ENCODE measurements at places on chromosomes 1 and 21. TPM values are rescaled to one million over a fixed set of nuclear protein-coding genes. Genes with fewer than 3 reads are reported as not detected.

Gene TNFRSF1B
- 67.0 TPM for total RNA-seq

Gene BATF3
- total RNA-seq, result 12.8 TPM

Gene MYOG
- not detected for total RNA-seq

Gene CD101
- 105 TPM for total RNA-seq

DNA sequence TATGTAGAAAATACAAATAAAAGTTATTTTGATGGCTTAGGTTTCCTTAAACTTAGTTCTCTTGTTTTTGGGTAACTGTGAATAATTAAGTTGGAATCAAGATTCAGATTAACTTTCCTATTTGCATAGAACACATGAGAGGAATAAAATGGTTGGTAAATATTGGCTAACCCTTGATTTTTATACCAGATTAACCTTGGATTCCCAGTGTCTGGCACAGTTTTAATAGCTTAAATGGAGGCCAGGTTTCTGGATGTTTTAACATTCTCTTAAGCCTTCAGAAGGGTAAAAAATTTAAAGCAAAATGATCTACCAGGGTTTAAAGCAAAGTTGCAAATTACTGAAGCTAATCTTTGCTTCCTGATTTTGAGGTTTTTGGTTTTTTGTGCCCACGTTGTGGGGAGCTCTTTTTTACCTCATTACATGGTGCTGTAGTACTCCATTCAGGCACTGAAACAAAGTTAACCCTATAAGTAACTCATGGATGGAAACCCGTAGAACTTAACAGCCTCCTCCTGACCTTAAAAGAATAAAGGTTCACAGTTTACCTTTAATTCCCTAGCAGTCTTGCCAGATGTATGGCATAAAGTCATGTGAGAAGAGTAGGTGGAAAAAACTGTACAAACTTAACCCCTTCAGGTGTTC is 8.4 kb upstream of the SPATA1 start:
- DNase-seq, result no peak
- H3K4me3 ChIP-seq, result no peak overlapping the region
- H3K4me1 ChIP-seq, result peaks cover 30% of the 10 kb centered on the region
- H3K36me3 ChIP-seq, result peaks cover 82% of the 10 kb centered on the region
- no peak overlapping the region for H3K27ac ChIP-seq

DNA sequence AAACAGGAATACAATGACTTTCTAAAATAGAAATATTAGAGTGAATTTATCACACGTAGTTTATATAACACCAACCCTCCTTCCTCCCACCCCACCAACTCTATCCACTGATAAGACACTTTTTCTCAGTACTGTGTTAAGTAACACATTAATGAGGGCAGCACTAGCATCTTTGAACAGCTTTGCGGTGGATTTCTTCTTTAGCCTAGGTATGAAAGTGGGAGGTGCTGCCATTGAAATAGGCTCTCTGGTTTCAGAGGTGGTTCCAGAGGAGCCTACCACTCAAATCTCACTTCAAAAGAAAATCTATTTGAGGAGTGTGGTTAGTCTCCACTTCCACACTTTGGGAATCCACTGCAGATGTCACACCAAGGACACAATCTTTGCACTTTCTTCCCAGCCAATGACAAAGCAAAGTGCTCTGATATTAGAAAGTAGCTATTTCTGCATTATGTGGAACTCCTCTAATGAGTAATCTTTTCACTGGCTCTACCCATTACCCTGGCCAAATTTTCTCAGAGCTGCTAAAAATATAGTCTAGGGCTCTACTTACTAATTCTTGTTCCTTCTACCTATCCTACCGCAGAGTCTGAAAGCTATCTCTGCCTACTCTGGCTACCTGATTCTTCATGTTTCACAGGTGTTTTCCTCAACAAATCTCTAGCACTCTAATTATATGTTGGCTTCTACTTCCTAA is 1667.8 kb downstream of the MRPL39 start:
- no peak for DNase-seq
- H3K27ac ChIP-seq, result no peak overlapping the region
- H3K4me1 ChIP-seq, result no peaks in the 10 kb centered on the region
- H3K4me3 ChIP-seq, result no peak overlapping the region

DNA sequence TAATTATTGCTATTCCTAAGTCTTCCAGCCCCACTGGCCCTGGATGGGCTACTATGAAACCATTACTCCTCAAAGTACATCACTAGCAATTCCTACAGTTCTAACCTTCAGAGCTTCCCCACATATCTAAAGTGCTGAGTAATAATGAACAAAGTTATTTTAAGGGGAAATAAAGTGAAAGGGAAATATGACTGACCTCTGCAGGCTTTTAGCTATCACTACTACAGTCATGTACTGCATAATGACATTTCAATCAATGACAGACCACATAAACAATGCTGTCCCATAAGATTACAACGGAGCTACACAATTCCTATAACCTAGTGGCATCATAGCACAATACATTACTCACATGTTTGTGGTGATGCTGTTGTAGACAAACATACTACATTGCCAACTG is 32.5 kb upstream of the ASPM start:
- H3K27me3 ChIP-seq, result no peaks in the 10 kb centered on the region
- H3K27ac ChIP-seq, result no peak overlapping the region
- DNase-seq, result no peak
- peaks cover 13% of the 10 kb centered on the region for H3K4me1 ChIP-seq

- no peak overlapping the region for H3K4me3 ChIP-seq
- no peaks in the 10 kb centered on the region for H3K4me1 ChIP-seq
- no peak overlapping the region for H3K27ac ChIP-seq
- DNase-seq, result no peak
- H3K36me3 ChIP-seq, result no peaks in the 10 kb centered on the region
- no peaks in the 10 kb centered on the region for H3K27me3 ChIP-seq
These were observed 199.4 kb upstream of the NRIP1 start for GRCh38 chr21:15264084-15264665.

- no peak within 1 kb of the TSS for H3K27ac ChIP-seq
- no peaks in the 10 kb centered on the region for H3K36me3 ChIP-seq
- H3K4me3 ChIP-seq, result no peak within 1 kb of the TSS
- peaks cover 18% of the 10 kb centered on the region for H3K4me1 ChIP-seq
These were observed at the start of gene TFF3 for GRCh38 chr21:42315296-42315891. Gene TFF3 (minus strand): TSS chr21:42315409. CDS start chr21:42315374, 35 bp downstream.

- DNase-seq, result peak; percentile 66
- no peak overlapping the region for H3K27ac ChIP-seq
- no peaks in the 10 kb centered on the region for H3K36me3 ChIP-seq
- H3K4me3 ChIP-seq, result peak overlapping the region; percentile 66
- peaks cover 4% of the 10 kb centered on the region for H3K4me1 ChIP-seq
- no peaks in the 10 kb centered on the region for H3K27me3 ChIP-seq
These were observed 54.3 kb upstream of the HNRNPU start for GRCh38 chr1:244918421-244919319.

GRCh38 chr1:172895761-172896160 is 155.0 kb downstream of the TNFSF18 start:
- DNase-seq, result no peak
- no peaks in the 10 kb centered on the region for H3K36me3 ChIP-seq
- H3K4me1 ChIP-seq, result peaks cover 6% of the 10 kb centered on the region
- no peak overlapping the region for H3K27ac ChIP-seq
- H3K4me3 ChIP-seq, result no peak overlapping the region

- H3K27ac ChIP-seq, result peak overlapping the region; percentile 92
- H3K4me1 ChIP-seq, result peaks cover 66% of the 10 kb centered on the region
- H3K4me3 ChIP-seq, result peak overlapping the region; percentile 98
- no peak for DNase-seq
- no peaks in the 10 kb centered on the region for H3K36me3 ChIP-seq
These were observed 2.7 kb downstream of the POU2F1 start for GRCh38 chr1:167223144-167224103.

- no peak overlapping the region for H3K4me3 ChIP-seq
- no peak overlapping the region for H3K27ac ChIP-seq
- no peaks in the 10 kb centered on the region for H3K4me1 ChIP-seq
- H3K27me3 ChIP-seq, result no peaks in the 10 kb centered on the region
- no peak for DNase-seq
These were observed 85.4 kb upstream of the WARS2 start for GRCh38 chr1:119225831-119226230.

DNA sequence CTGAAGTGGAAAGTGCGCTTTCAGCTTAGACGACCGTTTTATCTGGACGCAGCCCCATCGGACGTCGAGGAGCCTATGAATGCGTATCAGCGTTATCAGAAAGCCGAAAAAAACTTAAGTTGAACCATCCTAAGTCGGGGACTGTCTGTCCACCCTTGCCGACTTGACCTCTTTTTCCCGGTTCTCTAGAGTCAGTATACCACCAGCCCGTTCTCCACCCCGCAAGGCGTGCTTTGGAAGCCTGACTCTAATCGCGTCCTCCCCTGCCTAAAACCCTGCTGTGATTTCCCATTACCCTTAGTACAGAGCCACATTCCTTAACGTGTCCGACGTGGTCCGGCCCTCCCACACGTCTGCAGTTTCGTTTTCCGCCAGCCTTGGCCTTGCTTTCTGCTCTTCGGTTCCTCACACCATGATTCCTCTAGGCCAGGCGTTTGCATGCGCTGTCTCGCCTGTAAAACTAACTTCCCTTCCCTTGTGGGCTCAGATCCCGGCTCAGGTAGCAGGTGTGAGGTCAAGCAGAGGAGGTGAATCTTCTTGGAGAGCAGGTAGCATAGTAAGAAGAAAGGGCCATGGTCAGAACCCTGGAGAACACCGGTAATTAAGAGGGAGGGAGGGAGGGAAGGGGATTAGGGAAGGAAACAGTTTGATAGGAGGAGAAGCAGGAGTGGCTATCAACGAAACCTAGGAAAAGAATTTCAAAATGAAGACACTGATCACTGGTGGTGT is 865 bp downstream of the ADPRS start:
- peaks cover 44% of the 10 kb centered on the region for H3K36me3 ChIP-seq
- peak overlapping the region; percentile 95 for H3K27ac ChIP-seq
- DNase-seq, result no peak

DNA sequence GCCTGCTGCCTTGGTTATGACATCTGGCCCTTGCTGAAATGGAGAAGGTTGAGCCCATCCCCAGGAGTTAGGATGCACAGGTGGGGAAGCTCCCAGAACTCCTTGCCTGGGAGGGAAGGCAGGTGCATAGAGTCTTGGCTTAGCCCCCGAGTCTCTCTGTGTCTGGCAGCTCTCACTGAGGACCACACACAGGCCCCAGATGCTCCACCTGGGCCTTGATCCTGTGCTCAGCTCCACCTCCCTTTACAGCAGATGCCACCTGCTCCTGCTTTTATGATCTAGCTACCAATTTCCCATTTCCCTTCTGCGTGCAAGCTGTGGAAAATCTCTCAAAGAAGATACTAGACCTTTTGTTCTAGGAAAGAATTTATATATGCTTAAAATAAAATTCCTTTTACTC is 28.8 kb upstream of the KCNJ6 start:
- no peak for DNase-seq
- H3K36me3 ChIP-seq, result no peaks in the 10 kb centered on the region

DNA sequence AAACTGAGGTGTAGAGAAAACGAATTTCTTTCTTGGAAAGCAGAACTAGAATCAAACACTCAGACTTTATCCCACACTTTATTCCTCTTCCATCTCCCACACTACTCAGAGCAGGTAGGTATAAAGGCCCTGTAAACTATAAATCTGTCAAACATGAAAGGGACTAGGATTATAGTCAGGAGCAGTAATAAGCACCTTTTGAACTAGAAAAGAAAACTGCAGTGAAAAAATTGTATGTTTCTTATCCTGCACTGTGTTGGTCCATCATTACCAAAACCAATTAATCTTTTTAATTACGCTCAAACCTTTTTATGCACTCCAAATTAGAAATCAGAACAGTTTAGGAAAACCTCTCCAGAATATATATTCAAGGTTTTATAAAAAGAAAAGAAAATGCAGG is 47.6 kb downstream of the LPAR3 start:
- no peak overlapping the region for H3K27ac ChIP-seq
- H3K4me1 ChIP-seq, result peaks cover 17% of the 10 kb centered on the region
- DNase-seq, result no peak
- H3K4me3 ChIP-seq, result no peak overlapping the region
- no peaks in the 10 kb centered on the region for H3K36me3 ChIP-seq
- no peaks in the 10 kb centered on the region for H3K27me3 ChIP-seq

GRCh38 chr1:7409278-7409677 is 361.8 kb upstream of the VAMP3 start:
- H3K27me3 ChIP-seq, result no peaks in the 10 kb centered on the region
- no peak for DNase-seq
- no peaks in the 10 kb centered on the region for H3K4me1 ChIP-seq
- H3K4me3 ChIP-seq, result no peak overlapping the region
- no peak overlapping the region for H3K27ac ChIP-seq
- no peaks in the 10 kb centered on the region for H3K36me3 ChIP-seq

DNA sequence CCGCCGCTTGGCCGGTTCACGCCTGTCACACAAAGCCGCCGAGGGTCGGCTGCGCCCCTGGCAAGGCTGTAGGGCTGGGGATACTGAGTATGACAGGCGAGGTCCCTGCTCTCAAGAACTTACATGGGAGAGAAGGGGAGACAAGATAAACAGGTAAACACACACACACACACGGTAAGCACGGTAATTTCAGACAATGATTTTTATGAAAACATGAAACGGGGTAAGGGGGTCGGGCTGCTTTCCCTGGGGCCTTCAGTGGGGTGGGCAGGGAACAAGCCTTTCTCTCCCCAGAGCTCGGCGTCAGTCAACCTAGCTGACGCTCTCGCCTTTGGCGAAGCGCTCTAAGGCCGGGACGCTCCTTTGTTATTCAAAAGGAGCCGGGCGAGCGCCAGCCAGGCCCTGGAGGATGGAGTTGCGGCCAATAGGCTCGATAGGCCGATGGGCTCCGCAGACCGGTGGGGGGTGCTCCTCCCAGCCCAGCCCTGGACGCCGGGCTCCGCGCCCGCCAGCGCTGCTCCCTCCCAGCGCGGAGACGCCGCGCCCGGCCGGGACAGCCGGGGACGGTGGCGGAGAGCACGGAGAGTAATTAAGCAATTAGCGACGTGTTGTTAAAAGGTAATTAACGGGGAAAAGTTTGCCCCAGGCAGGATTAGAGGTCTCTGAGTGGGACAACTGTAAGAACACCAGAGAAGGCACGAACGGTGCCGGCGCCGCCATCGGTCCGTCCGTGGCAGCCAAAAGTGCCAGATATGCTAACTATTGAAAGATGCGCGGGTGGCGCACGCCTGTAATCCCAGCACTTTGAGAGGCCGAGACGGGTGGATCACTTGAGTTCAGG is 950 bp upstream of the INKA2 start:
- DNase-seq, result peak; percentile 71
- H3K36me3 ChIP-seq, result no peaks in the 10 kb centered on the region
- peaks cover 33% of the 10 kb centered on the region for H3K4me1 ChIP-seq
- H3K27me3 ChIP-seq, result no peaks in the 10 kb centered on the region
- peak overlapping the region; percentile 77 for H3K4me3 ChIP-seq

GRCh38 chr21:36859744-36860501 is 106.5 kb downstream of the HLCS start:
- DNase-seq, result peak; percentile 83
- H3K27me3 ChIP-seq, result no peaks in the 10 kb centered on the region
- H3K4me1 ChIP-seq, result peaks cover 8% of the 10 kb centered on the region
- no peak overlapping the region for H3K27ac ChIP-seq
- H3K36me3 ChIP-seq, result no peaks in the 10 kb centered on the region

DNA sequence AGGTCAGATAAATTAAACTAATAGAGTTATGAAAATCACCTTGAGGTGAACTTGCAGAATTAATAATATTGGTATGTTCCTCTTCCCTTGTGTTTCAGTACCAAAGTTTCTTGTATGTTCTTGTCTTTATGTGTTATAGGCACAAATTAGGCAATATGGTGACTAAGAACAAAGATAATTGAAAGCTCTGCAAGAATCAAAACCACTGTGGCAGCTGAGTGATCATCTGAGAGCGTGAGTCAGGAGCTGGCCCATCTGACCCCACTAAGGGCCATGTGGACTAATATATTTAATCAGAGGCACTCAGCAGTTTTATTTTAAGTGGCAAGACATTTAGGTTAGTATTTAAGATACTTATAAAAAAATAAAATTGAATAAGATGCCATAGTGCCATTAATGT is 12.8 kb upstream of the CASQ2 start:
- no peak overlapping the region for H3K27ac ChIP-seq
- no peak for DNase-seq
- no peaks in the 10 kb centered on the region for H3K36me3 ChIP-seq
- no peaks in the 10 kb centered on the region for H3K27me3 ChIP-seq
- no peaks in the 10 kb centered on the region for H3K4me1 ChIP-seq

Measured in lower lobe of right lung (tissue), 2 donors.